Esophagus squamous epithelium (tissue), 5 donors: ENCODE measurements at places on chromosomes 12 and 14.

- DNase-seq = no peak
Observed at GRCh38 chr12:26728205-26729050, 104.6 kb downstream of the ITPR2 start.

DNA sequence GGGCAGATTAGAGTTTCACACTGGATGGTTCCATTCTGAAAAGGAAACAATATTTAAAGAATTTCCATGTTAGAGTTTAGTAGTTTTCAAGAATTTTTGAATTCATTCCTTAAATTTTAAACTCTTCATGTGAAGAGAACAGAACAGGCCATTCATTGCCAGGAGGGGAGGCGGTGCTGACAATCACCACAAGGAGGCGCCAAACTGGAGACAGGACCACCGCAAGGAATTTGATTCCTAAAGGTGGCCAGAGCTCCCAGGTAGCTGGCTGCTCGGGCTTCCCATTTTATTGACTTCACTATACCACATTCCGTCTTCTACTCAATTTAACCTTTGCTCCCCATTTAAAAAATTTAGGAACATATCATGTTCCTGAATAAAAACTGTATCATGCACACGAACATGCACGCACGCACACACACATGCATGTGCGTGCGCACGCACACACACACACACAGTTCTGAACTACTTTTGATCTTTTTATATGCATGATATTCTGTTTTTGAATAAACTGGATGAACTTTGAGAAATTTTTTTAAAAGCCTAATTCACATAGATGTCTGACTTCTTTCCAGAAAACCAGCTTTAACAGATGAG lies 101.2 kb downstream of the NELL2 start:
- no peak for DNase-seq

DNA sequence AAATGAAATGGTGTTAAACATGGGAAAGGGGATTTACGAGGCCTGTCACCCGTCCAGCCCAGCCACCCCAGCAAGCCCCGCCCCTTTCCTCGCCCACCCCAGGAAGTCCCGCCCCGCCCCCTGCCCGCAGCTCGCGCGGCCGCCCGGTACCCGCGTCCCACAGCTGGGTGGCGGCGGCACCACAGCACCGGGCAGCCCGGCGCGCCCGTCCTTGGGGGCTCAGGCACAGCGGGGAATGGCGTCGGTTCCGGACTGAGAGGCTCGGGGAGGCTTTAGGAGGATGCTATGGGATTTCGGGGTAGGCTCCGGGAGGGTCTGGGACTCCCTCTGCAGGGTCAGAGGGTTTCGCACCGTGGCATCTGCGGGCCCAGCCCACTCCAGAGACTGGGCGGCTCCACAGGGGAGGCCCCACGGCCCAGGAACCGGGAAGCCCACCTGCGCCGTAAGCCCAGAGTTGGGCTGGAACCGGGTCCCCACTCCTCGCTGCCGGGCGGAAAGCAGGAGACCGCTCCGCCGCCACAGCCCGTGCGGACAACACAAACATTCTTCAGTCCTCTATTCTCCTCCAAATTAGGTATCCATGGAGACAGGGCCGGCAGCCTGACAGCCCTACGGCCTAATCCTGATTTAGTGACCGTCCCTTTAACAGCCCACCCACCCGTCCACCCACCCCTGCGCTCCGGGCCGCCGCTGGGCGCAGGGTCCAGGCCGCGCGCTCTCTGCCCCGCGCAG lies 1.4 kb downstream of the FIGNL2 start:
- DNase-seq = no peak

- no peak for DNase-seq
Observed at GRCh38 chr12:118981285-118982211, at the start of gene SRRM4. TSS of gene SRRM4 (plus strand) at chr12:118981541. CDS start at chr12:118981883, 342 bp downstream.

- DNase-seq = no peak
Observed at GRCh38 chr14:67491741-67492507, 3.4 kb upstream of the TMEM229B start.
